Activated CD8-positive, alpha-beta T cell treated with anti-CD3 and anti-CD28 coated beads for 36 hours (primary cell): ENCODE measurements at places on chromosomes 12 and 14.

- no peak overlapping the region for H3K27ac ChIP-seq
- H3K36me3 ChIP-seq, result no peaks in the 10 kb centered on the region
- no peak for DNase-seq
- H3K4me3 ChIP-seq, result no peak overlapping the region
Measured at GRCh38 chr14:28987516-28987915, 220.9 kb downstream of the FOXG1 start.

DNA sequence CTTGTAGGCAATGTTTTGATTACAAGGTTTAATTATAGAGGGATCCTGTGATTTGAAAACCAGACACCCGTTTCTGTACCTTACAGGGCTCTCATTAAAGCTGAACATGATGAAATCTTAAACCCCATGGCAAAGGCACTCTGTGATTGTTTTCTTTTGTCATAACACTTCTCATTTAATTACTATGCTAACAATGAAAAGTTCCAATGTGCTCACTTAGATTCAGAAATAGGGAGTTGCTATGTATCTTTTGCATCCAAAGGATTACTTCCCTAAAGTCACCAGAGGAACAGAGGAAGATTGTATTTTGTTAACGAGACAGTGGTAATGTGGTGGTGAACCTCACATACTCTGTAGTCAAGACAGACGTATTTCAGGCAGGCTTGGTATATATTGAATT lies 81.5 kb upstream of the MYF6 start:
- no peak for DNase-seq
- H3K4me1 ChIP-seq, result no peaks in the 10 kb centered on the region
- H3K4me3 ChIP-seq, result no peak overlapping the region
- no peak overlapping the region for H3K27ac ChIP-seq
- no peaks in the 10 kb centered on the region for H3K36me3 ChIP-seq
- no peaks in the 10 kb centered on the region for H3K27me3 ChIP-seq

DNA sequence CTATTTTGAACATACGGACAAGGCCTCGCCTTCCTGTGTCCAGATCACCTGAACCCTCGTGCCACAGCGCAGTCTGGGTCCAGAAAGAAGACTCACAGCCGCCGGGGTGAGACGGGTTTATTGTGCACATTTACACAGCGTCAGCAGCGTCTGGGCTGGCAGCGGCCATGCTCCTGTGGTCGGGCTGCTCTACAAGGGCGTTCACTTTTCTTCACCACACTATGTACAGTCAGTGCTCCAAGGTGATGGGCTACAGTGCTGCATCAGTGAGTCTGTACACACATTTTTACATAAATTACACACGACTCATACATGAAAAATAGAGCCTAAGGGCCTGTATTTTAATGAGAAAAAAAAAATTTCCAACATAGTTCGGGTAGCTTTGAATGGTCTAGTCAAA lies 18.0 kb downstream of the ZFYVE21 start:
- H3K4me3 ChIP-seq, result no peak overlapping the region
- H3K4me1 ChIP-seq, result no peaks in the 10 kb centered on the region
- H3K36me3 ChIP-seq, result no peaks in the 10 kb centered on the region
- DNase-seq, result no peak

- peaks cover 13% of the 10 kb centered on the region for H3K27me3 ChIP-seq
- no peaks in the 10 kb centered on the region for H3K4me1 ChIP-seq
- H3K36me3 ChIP-seq, result no peaks in the 10 kb centered on the region
- DNase-seq, result no peak
Measured at GRCh38 chr14:24887623-24888304, 162.2 kb downstream of the STXBP6 start.

GRCh38 chr12:63917864-63918799 lies 73.6 kb downstream of the SRGAP1 start:
- no peak overlapping the region for H3K4me3 ChIP-seq
- H3K27ac ChIP-seq, result no peak overlapping the region
- no peaks in the 10 kb centered on the region for H3K36me3 ChIP-seq
- peaks cover 7% of the 10 kb centered on the region for H3K27me3 ChIP-seq
